ENCODE measurements at places on chromosomes 7 and 10.

DNA sequence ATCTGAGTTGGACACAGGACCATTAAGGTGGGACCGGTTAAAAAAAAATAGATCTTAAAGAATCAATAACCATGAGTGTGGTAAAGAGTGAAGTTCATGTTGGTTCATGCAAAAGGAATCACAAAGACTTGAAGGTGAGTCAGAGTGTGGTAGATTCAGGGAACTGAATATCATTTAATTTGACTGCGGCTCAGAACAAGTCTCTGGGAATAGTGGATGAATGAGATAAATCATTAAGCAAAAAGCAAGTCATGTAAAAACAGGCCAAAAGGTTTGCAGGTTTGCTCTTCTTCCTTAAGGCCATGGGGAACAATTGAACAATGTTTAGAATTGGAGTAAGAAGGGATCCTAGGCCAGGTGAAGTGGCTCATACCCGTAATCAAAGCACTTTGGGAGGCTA, 385.8 kb downstream of the ETV1 start:
- DNase-seq, result no peak

DNA sequence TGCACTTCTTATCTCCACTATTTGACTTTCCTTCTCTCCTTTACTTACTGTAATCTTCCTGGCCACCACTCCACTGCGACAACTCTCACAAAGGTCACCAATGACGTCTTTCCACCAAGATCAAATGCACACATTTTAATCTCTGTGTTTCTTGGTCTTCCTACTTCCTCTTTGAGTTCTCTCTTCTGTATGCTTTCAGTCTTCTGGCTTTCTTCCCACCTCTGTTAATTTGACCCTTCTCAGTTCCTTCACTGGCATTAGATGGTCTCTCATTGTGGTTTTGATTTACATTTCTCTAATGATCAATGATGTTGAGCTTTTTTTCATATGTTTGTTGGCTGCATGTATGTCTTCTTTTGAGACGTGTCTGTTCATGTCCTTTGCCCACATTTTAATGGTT, 31.9 kb downstream of the FAM107B start:
- no peak for DNase-seq

DNA sequence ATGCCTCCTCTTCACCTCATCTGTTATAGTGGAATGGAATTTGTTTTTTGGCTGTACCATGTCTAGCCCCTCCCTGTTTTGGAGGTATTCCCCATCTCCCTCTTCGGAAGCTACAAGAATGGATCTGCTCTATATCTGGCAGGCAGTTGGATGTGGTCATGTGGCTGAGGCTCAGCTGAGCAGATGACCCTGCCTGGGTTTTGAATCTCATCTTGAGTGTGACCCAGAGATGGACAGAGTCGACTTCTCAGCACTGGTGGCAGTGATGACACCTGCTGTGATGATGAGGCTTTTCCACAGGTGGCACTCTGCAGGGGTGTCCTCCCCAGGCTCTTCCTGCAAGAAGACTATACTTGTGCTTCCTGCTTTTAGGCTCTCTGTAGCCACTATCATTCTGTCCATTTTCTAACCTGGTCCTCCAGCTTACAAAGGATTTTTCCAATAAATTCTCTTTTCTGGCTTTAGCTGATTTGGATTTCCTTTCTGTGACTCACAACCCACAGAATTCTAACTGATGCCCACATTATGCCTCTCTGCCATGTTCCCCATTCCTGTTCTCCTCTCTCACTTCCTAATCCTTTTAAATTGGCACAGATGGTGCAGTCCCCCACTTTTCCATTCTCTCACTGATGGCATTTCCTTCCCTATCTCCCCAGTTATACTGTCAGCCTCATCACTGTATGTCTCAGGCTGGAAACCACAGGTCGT, 7.5 kb upstream of the ARHGAP22 start:
- DNase-seq, result no peak

GRCh38 chr7:47461746-47462145, 120.2 kb downstream of the TNS3 start:
- no peak for DNase-seq

- DNase-seq, result no peak
Observed at GRCh38 chr7:95723583-95724180, 48.7 kb upstream of the DYNC1I1 start.

- DNase-seq, result no peak
Observed at GRCh38 chr10:132684164-132684891, 101.6 kb downstream of the NKX6-2 start.

DNA sequence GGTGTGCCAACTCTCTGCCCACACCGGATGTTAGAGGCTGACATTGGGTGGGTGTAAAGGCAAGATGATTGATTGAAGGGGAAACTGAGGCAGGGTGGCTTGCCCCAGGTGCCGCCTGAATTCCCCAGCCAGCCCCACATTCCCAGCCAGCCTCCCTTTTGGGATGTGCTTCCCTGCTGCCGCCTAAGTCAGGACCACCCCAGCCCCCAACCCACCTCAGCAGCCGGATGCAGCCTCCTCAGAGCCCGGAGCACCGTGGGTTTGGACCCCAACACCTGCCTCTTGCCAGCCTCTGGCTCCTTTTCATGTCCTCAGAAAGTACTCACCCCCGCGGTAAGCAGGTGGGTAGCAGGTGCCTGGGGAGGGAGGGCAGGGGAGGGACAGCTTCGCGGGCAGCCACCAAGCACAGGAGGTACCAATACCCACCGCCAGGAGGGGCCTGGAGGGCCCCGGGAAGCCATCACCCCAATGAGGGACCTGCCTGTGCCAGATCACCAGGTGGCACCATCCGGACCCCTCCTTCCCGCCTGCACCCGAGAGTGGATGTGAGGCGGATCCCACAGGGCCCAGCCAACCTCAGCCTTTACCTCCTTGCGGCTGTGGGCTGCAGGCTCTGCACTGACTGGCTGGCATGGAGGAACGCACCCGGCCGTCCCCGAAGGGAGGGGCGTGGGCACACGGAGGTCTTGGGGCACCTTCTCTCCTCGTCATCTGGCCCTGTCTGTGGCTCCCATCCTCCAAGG, 60.5 kb downstream of the PWWP2B start:
- peak; percentile 75 for DNase-seq

DNA sequence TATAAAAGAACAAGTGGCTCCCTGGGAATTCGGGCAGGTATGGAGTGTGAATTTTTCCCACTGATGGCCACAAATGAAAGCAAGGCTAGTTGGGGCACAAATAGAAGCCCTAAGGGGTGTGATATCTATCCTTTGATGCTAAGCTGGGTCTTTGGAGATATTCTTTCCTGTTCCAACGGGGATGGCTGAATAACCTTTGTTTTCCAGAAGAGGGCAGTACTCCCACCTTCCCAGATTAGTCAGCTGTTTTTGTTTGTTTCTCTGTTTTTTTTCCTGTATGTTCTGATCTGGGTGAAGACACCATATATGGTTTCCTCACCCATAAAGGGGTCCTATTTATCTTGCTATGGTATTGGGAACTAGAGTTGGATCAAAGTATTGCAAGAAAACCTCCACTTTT, 947.7 kb upstream of the SORCS1 start:
- DNase-seq, result no peak

GRCh38 chr7:77415476-77415822, 700 bp downstream of the GSAP start:
- DNase-seq, result peak; percentile 36

DNA sequence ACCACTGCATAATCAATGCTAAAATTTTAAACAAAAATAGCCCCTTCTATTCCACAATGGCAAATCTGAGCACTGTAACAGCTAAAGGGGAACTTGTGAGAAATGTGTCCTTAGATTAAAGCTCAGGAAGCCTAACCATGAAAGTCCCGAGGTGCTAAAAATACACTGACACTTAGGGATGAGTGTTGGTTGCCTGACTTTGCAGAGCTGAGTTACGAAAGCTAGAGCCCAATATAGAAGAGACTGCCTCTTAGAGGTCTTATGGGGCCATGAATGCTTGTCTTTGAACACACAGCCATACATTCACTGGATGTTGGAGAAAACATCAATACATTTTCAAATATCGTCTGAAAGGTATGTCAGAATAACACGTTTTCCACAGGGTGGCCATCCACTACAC, 209.7 kb downstream of the LHFPL3 start:
- no peak for DNase-seq

- DNase-seq, result no peak
Observed at GRCh38 chr10:51090190-51090589, 15.9 kb downstream of the PRKG1 start.

- no peak for DNase-seq
Observed at GRCh38 chr7:43406961-43407360, 175.9 kb upstream of the STK17A start.

DNA sequence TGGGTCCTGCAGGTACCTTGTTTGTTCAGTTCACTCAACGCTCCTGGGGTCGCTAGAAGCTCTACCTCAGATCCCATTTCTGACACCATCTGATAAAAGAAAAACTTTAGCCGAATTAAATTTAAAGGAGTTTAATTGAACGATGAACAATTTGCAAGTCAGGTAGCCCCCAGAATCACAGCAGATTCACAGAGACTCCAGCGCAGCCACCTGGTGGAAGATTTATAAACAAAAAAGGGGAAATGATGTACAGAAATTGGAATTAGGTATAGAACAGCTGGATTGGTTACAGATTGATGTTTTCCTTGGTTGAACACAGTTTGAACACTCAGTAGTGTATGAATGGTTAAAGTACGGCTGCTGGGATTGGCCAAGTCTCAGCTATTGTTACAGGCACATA, 23.1 kb downstream of the FBXL13 start:
- DNase-seq, result no peak

GRCh38 chr10:6877336-6877721, 297.3 kb upstream of the PRKCQ start:
- no peak for DNase-seq

DNA sequence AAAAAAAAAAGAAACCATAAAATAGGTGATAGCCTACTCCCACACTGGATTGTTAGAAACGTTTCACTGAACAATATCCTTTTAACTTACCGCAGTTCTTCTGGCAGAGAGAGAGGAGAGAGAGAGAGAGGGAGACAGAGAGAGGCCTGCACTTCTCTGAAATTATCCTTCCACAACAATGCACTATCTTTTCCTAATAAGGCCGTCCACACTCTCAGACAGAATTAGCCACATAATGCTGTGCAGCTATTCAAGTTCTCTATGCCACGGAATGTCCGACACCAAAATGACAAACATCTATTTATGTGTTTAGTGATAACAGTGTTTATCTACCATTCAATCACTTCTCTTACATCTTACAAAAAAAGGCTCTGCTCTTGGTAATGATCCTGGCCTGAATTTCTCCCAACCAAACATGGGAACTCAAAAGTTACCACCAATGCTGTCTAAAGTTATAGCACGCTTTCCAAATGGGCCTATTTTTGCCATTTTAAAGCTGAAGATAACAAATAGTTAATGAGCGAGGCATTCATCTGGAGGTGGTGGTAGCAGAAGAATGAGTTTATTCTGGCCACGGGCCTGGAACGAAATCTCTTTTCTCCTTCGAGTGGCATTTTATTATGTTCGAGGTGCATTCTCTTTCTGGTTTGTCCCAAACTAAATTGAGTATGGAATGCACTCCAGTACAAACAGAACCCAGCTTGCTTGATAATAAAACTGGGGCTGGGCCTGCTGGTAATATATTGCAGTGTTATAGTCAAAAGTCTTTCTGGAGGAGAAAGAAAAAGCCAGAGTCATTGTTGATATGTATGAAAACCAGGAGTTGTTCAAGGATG, 160.2 kb upstream of the SVIL start:
- no peak for DNase-seq

DNA sequence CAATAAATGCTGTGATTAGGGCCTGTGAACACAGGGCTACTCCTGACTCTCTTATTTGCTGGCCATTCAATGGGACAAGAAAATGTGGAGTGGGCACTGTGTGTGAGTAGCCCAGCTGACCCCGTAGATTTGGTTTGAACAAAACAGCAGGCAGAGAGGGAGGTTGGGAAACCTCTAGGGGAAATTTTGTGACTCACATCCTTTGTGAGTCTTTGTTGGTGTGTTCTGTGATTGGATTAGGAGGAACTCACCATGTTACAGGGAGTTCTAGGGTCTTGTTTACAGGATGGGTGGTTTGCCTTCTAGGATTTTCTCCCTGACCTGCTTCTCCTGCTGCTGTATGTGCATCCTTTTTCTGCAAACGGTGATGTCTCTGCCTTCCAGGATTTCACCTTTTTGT, 128.3 kb upstream of the MKI67 start:
- DNase-seq, result no peak

GRCh38 chr10:34711500-34711899, 103.6 kb downstream of the PARD3 start:
- DNase-seq, result no peak

GRCh38 chr7:127890726-127891125, 140.5 kb downstream of the LRRC4 start:
- DNase-seq, result no peak

GRCh38 chr10:94129393-94130130, 135.8 kb downstream of the PLCE1 start:
- no peak for DNase-seq

GRCh38 chr10:19828278-19829049, 12.2 kb downstream of the PLXDC2 start:
- no peak for DNase-seq

DNA sequence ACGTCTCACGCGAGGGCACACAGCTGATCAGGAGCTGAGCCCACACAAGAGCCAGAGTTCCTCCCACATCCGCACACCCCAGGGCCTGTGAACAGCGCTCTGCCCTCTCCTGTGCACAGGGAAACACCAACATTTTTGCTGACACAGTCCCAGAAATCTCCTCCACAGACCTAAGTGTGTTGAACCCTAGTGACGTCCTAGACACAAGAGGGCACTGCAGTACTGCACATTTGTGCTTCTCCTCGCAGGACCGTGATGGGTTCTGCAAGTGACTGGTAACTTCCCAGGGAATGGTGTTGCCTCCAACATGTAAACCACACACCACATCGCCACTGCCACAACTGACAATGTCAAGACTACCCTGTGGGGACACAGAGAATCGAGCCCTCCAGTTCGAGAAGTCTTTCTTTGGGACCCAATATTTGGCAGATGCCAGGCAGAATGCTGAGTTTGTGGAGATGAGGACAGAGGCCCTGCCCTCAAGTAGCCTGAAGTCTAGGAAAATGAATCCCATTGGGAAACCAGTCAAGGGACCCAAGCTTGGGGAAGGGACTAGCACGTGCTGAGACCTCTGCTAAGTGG, 170.3 kb downstream of the PAXIP1 start:
- no peak for DNase-seq

GRCh38 chr7:130951303-130951975, 217.4 kb upstream of the KLF14 start:
- no peak for DNase-seq

- DNase-seq, result no peak
Observed at GRCh38 chr7:85471740-85472139, 284.9 kb upstream of the SEMA3D start.

- DNase-seq, result no peak
Observed at GRCh38 chr7:27346531-27347275, 104.1 kb downstream of the EVX1 start.

DNA sequence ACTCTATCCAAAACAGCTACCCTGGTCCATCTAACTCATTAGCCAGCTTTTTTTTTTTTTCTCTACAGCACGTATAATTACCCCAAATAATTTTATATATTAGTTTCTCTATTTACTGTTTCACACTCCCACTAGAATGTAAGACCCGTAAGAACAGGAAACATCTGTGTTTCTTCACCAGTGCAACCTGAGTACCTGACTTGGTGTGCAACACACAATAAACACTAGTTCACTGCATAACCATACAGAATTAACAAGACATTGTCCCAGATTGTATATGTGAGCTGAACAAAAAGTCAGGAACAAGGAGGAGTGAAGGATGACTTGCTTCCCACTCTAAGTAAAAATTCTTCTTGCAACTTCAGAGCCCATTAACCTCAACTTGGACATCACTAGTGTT, 180.2 kb upstream of the AKR1E2 start:
- no peak for DNase-seq

GRCh38 chr10:47136866-47137265, 163.1 kb upstream of the GDF10 start:
- DNase-seq, result no peak

- no peak for DNase-seq
Observed at GRCh38 chr7:75756206-75756990, 15.6 kb downstream of the CCL26 start.

Measured in upper lobe of left lung (tissue), 6 donors.